ENCODE measurements at places on chromosomes 3 and 15.
A peak's percentile ranks its signal among the peaks of the same experiment; 100 is the strongest.

GRCh38 chr3:40523781-40524180 lies 979 bp upstream of the ZNF621 start:
- DNase-seq = no peak

DNA sequence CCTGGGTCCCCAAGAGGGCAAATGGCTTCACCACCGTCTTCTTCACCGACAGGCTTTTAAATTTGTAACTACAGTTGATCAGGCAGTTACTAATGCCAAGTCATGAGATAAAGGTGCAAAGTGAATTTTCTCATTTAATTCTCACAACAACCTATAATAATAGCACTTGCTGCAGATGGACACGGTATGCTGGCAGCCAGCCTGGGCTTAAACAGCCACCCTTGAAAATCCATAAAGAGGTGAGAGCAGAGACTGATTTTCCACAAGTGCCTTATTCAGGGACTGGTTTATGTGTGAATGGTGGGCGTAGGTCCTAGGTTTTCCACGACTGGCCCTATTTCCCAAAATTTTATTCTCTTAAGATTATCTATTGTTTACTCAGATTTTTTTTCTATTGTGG lies 117.8 kb downstream of the RAB11A start:
- DNase-seq = no peak

DNA sequence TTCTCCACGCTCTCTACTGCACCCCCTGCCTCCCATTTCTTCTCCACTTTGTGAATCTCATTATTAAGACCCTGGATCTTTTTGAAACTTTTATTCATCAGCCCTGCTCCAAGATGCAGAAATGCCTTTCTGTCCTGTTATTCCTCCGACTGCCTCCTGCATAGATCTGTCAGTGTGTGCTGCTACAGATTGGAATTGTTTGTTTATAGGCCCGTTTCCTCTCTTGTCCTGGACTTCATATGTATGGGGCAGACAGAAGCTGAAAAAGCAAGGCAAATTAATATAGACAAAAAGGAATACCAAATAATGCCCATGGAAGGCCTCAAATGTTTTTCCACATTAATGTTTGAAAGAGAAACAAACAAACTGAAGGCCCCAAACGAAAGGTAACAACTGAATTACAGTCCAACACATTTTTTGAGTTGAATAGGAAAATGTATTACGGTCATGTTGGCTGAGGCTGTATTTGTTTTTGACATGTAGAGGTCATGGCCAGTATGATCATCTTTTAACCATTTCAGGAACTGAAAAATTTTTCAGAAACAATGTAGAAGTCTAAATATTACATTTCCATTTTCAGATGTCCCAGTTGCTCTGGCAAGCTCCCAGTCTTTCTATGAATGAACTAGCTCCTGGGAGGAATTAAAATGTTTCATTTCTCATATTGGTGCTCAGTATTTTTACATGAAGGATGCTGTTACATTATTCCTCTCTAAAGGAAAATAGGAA lies 8.8 kb downstream of the CHST2 start:
- DNase-seq = no peak

DNA sequence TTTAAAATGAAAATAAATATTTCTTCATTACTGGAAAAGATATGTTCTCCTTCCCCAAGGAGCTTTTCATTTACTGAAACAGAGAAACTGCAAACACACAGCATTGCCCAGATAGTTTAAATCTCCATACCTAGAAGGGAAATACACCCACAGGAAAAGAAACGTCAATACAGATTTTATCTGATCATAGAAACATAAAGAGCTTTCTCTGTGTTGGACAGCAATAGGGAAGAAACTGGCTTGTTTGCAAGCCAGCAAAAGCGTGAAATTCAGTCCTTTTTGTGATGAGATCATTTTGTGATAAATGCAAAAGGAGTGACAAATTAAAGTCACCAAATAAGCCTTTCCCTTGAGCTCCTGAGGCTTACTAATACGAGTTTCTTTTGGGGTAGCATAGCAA lies 398.0 kb downstream of the TIGIT start:
- DNase-seq = no peak

DNA sequence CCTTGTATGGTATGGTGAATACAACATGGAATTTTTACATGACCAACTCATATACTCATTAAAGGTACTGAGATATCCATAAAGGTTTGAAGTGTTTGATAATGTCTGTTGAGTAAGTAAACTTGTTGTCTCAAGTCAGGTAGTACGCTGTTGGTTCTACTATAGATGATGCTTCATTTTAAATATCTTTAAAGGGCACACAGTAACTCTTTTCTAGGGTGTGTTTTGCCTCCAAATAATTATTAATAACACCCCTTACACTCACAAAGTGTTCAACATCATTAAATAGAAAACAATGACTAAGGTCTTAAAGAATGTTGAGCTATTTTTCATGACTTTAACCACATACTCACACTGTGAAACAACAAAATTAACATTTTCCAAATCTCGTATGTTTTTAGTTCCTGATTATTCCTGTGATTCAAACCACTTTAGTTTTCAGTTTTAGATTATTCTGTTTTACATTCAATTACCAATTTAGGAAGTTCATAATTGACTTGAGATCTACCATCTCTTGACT lies 220.0 kb upstream of the NANOGP8 start:
- DNase-seq = peak; percentile 29

DNA sequence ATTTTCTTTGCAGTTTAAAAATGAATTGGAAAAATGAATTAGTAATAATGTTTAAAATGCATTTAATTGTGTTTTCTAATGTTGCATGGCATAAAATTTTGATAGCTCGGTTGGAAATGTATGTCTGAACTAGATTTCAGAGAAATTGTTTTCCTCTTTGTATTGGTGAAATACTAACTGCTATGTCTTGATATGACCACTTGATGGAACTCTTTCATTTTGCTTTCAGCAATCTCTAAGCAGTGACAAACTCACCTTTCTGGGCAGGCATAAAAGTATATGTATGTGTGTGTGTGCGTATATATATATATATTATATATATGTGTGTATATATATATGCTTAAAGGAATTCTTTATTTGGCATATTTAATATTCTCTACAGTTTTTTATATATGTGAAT lies 239.3 kb upstream of the ZNF717 start:
- no peak for DNase-seq

DNA sequence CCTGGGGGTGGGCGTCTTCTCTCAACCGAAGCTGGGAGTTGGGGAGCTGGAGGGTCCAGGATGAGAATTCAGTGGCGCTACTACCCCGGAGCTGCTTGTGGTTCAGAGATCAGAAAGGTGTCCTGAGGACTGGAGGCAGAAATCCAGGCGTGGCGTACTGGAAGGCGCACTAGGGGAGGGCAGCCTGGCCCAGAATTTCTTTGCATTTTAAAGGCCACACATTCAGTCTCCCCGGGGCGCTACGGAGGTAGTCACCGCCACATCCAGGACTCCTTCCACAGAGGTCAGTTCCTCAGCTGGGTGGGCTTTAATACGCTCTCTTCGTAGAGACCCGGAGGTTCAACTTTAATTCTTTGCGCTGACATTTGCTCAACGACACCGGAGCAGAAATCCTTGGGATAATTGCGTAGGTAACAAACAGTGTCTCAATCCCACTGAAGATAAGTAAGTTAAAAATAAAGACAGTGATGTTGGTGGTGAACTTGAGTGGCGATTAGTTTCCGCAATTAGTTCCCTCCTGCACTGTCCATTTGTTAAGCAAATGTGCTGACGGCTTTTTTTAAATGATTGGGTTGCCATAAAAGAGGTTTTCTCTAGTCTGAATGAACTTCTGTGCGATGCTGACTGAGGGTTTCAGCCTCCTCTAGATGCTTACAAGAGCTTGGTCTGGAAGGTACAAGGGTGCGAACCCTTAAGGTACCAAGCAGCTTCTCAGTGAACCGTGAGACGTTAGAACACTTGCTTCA lies 535 bp downstream of the MCTP2 start:
- no peak for DNase-seq

DNA sequence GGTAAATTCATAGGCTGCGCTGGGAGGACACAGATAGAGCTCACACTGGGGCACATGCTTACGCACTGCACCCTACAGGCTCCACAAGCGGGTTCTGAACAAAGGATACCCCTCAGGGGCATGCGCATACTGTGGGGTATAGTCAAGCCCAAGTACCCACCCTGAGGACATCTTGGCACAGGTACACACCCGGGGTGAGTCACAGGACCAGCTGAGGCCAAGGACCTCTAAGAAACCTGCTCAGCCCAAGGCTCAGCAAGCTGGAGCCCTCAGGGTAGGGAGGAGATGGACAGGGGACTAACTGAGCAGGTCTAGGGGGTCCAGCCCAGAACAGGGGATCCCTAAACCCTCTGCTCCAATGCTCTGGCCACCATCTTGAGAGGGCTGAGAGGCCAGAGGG lies 3.3 kb downstream of the SHISA5 start:
- DNase-seq = no peak

DNA sequence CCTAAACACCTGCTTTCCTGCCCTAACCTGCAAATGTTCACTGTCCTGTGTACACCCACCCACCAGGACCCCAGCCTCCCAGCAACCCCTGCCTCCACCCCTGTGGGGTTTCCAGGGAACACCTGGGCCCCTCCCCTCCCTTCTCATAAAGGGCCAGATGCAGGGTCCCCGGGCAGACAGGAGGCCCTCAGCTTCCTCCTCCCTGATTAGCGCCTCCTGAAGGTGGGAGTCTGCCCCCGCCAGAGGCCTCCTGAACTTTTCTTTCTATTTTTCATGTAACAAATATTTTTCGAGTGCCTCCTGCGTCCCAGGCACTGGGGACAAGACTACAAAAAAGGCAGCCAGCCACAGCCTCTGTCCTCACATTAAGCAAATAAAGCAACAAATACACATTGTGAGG lies 135.4 kb upstream of the LINGO1 start:
- no peak for DNase-seq

- DNase-seq = peak; percentile 69
Observed at GRCh38 chr15:63381301-63382204, at the start of gene CA12. TSS of gene CA12 (minus strand) at chr15:63381846. CDS start at chr15:63381720, 126 bp downstream.

DNA sequence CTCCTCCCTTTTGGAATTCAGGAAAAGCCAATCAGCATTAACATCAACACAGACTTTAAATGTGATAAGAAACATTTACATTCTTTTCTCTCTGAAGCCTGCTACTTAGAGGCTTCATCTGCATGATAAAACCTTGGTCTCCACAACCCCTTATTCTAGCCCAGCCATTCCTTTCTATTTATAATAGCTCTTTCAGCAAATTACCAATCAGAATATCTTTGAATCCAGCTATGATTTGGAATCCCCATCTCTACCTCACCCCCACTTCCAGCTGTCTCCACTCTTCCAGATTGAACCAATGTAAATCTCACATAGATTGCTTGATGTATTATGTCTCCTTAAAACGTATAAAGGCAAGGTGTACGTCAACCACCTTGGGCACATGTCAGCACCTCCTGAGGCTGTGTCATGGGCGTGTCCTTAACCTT lies 139.7 kb downstream of the TUSC7 start:
- DNase-seq = no peak

- DNase-seq = no peak
Observed at GRCh38 chr3:71543371-71544016, 40.0 kb downstream of the FOXP1 start.

Measured in fibroblast of skin of right quadriceps (primary cell).